Stimulated activated CD8-positive, alpha-beta memory T cell treated with anti-CD3 and anti-CD28 coated beads, Interleukin-7, amount 100 ng/mL, for 4 hours (primary cell): ENCODE measurements at places on chromosomes 13 and 19.

DNA sequence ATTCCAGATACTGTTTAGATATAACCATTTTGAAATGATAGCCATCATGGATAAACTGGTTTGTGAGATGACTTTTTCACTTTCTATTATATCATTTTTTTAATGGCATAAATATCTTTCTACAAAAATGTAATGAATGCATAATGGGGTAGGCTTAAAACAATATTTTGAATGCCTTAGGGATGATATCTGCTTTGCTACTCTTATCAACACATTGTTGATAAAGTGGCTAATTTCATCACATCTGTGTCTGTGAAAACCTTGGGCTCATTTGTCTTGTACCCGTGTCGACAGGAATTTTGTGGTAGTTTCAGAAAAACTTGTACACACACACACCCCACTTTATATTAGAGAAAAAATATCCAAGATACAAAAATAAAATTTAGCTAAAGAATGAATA lies 44.1 kb downstream of the SLITRK6 start:
- no peak for DNase-seq

DNA sequence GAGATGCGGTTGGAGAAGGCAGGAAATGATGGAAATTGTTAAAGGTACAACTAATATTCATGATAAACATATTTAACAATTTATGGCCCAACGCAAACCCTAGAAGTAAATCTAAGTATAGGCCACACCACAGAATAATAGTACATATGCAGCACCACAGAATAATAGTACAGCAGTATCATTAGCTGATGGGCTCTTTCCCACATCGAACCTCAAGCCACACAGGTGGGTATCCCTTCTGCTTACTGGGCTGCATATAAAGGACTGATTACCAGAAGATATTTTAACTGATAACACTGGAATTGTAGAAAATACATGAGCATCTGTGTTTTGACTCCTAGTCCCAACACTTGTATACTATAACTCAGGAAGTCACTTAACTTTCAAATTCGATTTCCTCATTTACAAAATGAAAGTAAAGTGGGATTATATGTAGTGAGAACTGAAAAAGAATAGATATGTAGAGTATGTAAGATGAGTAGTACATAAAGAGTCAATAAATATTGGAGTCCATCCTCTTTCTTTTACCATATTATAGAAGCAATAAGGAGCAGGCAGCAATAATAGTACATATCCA lies 91.5 kb downstream of the TSC22D1 start:
- DNase-seq: no peak

DNA sequence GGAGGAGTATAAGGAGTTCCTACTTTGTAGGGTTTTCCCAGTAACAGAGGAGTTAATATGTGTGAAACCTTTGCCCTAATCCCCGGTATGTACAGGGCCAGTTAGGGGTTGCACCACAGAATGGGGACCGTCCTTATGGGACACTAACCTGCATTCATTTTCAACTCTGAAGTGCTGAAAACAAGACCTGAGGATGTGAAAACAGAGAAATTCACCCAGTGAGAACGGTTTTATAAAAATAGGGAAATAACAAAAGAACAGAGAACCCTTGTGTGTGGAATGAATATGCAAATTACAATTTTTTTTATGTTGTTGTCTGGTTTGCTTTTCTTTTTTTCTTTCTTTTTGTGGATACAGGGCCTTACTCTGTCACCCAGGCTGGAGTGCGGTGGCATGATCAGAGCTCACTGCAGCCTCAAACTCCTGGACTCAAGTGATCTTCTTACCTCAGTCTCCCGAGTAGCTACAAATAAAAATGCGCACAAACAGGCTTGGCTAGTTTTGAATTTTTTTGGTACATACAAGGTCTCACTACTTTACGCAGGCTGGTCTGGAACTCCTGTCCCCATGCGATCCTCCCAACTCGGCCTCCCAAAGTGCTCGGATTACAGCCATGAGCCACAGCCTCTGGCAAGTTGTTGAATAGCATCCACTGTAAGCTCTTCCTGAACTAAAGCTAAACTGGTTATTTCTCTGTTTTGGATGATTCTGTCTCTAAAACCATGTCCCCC lies 10.6 kb downstream of the CLC start:
- DNase-seq: no peak

DNA sequence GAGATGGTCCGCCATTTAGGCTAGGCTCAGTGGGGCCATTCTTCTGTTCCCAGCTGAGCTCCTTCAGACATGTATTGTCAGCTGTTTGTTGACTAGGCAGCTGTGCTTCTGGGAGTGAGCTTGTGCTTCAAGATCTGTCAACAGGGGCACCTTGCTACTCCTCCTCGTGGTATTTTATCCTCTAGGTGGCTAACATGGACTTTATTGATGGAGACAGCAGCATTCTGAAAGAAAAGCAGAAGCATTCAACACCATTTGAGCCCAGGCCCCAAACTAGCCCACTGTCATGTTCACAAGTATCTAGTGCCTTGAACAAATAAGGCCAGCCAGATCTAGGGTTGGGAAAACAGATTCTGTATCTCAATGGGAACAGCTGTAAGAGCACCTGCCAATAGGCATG lies 65.9 kb downstream of the ZNF429 start:
- DNase-seq: no peak

- no peak for DNase-seq
Observed at GRCh38 chr13:90187478-90188350, 1159.8 kb upstream of the MIR17HG start.

DNA sequence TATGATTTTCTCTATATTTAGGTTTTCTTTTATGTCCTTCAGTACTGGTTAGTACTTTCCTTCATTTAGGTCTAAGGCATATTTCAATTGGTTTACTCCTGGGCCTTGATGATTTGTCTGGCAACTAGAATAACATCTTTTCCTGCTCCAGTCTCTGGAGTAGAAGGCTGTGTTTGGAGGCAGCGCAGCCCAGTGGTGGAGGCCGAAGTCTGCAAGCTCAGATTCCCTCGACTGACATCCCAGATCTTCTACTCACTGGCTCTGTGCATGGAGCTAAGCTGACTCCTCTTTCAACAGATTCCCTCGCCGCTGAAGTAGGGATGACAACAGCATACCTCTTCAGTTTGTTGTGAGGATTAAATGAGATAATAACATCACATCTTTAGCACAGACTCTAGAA lies 141.0 kb downstream of the RAP2A start:
- DNase-seq: no peak

DNA sequence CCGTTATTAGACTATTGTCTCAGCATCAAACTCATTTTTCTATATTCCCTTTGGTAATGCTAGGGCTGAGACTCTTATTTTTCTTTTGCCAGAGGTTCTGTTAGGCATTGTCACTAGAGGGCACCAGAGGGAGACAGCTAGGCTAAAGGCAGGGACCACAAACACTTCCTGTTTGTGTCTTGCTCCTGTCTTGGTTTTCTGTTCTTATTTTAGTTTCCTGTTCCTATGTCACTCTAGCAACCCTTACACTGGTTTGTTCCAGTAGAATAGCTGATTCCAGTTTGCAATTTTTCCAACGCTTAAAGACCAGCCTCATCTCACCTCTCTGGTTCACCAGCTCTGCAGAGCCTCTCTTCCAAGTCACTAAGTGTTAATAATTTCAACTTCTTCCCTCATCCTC lies 772.0 kb downstream of the DIAPH3 start:
- peak; percentile 17 for DNase-seq

DNA sequence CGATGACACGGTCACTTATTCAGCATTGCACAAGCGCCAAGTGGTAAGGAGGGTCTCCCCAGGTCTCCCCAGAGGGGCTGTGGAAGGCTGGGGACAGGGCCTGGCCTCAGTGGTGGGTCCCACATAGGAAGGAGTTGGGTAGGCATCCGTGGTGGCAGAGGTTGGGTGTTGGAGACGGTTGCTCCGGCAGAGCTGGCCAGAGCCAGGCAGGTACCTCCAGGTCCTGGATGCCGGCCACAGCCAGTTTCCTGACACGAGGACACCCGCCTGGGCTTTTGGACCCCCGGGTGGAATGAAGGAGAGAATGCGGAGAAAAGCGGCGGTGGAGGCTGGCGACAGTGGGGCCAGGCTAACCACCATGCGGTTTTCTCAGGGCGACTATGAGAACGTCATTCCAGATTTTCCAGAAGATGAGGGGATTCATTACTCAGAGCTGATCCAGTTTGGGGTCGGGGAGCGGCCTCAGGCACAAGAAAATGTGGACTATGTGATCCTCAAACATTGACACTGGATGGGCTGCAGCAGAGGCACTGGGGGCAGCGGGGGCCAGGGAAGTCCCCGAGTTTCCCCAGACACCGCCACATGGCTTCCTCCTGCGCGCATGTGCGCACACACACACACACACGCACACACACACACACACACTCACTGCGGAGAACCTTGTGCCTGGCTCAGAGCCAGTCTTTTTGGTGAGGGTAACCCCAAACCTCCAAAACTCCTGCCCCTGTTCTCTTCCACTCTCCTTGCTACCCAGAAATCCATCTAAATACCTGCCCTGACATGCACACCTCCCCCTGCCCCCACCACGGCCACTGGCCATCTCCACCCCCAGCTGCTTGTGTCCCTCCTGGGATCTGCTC lies 1.3 kb upstream of the FFAR1 start:
- DNase-seq: peak; percentile 63

GRCh38 chr13:113597391-113598080 lies 13.0 kb downstream of the TFDP1 start:
- no peak for DNase-seq
